ENCODE measurements at places on chromosomes 12 and 14. TPM values are rescaled to one million over a fixed set of nuclear protein-coding genes. Genes with fewer than 3 reads are reported as not detected.

- DNase-seq: no peak
These were observed 1.0 kb downstream of the KLHL33 start for GRCh38 chr14:20434701-20435581.

DNA sequence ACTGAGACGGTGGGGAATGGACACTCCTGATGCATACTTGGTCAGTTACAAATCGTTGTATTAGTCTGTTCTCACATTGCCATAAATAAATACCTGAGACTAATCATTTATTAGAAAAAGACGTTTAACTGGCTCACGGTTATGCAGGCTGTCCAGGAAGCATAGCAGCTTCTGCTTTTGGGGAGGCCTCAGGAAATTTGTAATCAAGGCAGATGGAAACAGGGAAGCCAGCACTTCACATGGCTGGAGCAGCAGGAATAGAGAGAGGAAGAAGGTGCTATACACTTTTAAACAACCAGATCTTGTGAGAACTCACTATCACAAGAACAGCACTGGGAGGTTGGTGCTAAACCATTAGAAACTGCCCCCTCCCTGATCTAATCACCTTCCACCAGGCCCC lies 418.2 kb downstream of the FLRT2 start:
- no peak for DNase-seq

DNA sequence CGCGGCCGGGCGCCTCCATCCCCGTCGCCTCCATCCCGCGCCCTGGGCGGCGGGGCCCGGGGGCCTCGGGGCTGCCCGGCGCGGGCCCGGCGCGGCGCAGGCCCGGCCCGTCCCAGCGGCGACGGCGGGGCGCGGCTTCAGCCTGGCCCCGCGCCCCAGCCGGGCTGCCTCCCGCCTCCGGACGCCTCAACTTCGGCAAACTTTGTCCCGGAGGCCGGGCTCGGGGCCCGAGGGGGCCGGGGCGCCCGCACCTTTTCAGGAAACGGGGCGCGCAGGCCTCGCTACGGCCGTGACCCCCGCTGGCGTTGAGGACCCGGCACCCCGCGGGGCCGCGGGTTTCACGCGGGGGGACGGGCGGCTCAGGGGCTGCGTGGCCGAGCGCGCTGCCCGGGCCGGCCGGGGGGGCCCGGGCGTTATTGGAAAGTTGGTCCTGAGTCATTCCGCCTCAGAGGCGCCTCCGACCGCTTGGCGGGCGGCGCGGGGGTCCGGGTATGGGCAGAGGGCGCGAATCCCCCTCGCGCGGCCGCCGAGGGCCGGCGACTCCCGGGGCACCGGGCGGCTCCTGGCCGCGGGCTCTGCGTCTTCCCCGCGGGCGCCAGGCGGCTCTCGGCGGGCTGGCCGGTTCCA lies 575 bp downstream of the TRAF3 start:
- no peak for DNase-seq

DNA sequence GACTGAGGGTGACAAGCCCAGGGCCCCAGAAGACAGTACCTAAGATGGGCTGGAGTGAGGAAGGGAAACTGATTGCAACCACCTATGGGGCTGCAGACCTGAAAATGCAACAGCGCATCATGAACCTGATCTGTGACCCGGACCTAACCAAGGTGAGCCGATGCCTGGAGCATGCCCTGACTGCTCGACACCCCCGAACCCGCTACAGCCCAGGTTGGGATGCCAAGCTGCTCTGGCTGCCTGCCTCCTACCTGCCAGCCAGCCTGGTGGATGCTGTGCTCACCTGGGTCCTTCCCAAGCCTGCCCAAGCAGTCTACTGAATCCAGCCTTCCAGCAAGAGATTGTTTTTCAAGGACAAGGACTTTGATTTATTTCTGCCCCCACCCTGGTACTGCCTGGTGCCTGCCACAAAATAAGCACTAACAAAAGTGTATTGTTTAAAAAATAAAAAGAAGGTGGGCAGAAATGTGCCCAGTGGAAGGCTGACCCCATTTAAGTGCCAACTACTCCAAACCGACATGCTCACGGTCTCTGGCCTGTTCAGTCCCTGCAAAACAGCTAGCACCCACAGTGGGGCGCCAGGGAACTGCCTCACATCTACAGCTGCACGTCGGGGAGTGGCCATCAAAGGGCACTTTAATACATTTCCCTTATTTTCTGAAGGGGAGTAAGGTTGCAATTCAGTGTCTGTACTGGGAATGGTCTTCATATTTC lies 4.2 kb downstream of the RDH5 start:
- DNase-seq: peak; percentile 79

DNA sequence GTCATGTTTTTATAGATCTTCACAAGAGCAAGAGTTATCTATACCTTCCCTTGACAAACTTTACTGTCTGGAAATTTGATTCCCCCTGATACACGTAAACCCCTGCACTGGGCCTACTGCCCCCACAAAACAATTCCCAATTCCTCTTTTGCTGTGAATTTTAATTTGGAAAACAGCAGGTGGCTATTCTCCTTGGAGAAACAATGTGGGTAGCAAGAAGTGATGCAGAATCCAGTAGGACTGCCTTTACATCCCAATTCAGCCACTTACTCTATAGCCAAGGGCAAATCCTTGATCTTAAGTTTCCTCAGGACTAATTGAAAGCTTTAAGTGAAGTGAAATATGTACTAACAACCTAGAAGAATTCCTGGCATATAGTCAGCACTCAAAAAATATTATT lies 129.3 kb downstream of the ACSS3 start:
- no peak for DNase-seq

- DNase-seq: peak; percentile 82
These were observed 4.5 kb downstream of the TAS2R50 start for GRCh38 chr12:10982244-10982643.

DNA sequence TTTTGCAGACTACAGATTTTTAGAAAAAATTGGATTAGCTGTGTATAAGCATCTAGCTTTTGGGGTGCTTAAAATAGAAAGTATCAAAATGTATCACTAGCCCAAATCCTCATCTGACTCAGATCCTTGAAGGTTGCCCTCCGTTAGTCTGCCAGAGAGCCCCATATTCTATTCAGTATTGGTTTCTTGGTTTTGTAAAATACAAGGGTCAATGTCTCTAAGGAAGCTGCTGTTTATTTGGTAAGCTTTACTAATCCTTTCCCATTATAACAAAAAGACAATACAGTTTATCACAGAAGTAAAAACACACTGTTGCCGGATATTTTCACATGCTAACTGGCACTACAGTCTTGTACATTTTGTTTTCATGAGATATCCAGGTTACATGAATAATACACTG lies 92.8 kb upstream of the PTHLH start:
- DNase-seq: no peak

Gene KMT2D
- 8.8 TPM for polyA plus RNA-seq

Gene LRRC9
- polyA plus RNA-seq: not detected

Gene GPR65
- polyA plus RNA-seq: 12.6 TPM

All from CD4-positive, CD25-positive, alpha-beta regulatory T cell (primary cell).